ENCODE measurements at places on chromosomes 4 and X.

- peak; percentile 81 for DNase-seq
Observed at GRCh38 chrX:118974088-118974907, at the start of gene LONRF3. Gene LONRF3, plus strand, starts transcription at chrX:118974618. Its CDS starts 163 bp downstream, at chrX:118974781.

GRCh38 chr4:1522606-1523005 lies 116.4 kb upstream of the NKX1-1 start:
- DNase-seq = no peak

GRCh38 chr4:94459462-94460161 lies 7.9 kb downstream of the PDLIM5 start:
- no peak for DNase-seq

GRCh38 chrX:19846995-19847790 lies 40.2 kb downstream of the SH3KBP1 start:
- DNase-seq = peak; percentile 87

GRCh38 chrX:7690842-7691241 lies 152.1 kb upstream of the VCX start:
- no peak for DNase-seq

DNA sequence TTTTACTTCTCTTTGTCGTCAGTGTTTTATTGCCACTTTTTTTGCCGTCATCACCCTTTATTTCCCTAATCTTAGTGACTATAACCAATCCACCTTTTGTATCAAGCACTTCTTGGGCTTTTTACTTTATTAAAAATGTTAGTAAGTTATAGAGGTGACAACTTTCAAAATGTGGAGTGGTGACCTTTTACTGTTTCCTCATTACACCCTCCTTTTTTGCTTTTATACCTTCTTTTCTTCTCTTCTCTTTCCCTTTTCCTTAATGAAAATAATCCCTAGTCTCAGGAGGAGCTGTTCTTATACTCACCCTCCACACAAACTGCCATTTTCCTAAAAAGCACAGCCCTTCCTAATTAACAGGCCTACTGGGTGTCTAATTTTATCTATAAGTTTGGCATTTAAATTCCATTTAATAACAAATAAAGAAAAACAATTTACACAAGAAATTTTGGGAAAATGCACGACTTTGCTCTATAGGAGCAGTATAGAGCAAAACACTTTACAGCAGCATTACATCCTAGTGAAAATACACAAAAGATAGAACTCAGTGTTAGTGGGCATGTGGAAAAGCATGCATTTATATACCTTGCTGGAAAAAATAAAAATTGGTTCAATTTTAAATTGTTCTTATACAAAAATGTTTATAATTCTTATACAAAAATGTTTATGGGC lies 27.3 kb downstream of the BBS12 start:
- no peak for DNase-seq

- DNase-seq = no peak
Observed at GRCh38 chrX:102654696-102655095, 3.4 kb downstream of the GPRASP1 start.

DNA sequence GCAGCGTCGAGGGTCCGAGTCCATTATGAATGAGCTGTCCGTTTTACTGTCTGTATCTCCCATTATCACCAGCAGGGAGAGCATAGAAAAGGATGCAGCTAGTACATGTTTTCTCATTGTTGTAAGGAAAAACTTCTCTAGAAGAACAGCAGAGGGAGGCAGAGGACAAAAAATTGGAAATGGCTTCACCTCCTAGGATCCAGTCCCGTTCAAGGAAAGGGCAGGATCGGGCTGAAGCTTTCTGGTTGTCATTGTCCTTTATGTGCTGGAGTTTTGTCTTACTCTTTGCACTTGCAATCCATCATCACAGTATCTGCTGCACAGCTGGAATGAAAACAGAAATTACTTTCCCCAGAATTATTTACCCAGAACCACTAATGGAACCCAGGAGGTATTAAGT lies 14.7 kb downstream of the NDP start:
- DNase-seq = peak; percentile 90
